ENCODE measurements at places on chromosomes 12 and 14.

DNA sequence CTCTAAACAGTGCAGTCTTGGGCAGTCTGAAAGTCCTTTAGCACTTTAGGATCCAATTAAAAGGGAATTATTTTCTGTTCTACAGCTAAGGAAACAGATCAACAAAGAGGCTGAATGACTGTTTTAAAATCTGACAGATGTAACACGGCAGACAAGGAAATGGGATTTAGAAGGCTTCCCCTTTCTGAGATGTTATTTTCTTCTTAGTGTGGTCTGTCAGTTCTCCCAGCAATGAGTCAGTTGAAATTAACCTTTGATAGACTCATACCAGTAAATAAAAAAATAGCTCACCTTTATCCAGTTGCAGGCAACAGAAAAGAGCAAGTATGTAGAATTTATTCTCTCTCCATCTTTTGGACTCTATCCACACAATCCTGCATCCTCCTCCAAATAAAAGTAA lies 98.1 kb downstream of the NEDD1 start:
- no peak for DNase-seq

DNA sequence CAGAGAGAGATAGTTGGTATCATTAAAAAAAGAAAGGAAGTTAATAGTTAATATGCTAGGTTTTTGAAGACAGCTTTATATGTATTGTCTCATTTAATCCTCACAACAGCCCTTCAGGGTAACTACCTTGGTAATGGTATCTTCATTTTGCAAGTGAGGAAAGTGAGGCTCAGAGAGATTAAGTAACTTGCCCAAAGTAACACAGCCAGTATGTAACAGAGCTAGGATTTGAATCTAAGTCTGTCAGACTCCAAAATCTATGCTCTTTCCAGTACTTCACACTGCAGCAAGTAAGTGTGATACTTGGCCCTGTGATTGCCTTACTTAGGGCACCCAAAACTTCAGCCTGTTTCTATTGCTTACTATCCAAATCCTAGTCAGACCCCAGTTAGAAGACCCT lies 7.0 kb downstream of the SRP54 start:
- DNase-seq: no peak

GRCh38 chr12:38367506-38367905 lies 50.9 kb downstream of the ALG10B start:
- DNase-seq: no peak

DNA sequence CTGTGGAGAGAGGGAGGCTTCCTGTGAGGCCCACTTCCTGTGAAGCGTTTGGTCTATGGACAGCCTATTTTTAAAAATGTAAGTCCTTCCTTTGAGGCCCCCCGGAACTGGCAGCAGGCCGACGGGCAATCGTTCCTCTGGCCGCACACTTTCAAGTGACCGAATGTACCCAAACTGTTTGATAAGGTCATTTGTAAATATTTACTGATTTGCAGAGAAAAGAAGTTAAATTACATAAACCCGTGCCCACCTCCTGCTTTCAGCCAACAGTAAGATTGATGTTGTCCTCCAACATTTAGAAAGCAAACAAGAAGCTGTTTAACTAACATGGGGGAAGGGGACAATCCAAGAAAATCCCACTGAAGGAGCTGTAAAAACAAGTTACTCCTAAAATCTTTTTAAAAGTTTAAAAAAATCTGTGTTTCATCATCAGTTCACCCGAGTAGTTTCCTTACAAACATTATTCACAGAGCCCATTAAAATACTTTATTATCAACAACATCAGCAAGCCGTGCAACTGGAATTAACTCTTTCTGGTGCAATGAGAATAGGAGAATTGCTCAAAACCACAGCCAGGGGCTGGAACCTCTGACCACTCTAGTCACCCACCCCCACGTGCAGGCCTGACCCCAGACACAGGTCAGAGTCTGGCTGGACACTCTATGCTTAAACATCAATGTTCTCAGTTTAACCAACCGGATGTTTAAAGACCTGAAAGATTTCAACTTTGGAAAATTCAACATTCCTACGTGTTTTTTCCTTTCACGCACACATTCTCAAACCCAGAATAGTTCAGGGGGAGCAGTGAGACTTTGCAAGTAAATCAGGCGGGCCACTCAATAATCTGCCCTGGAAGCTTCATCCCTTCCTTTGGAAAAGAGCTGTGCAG lies 65.3 kb downstream of the FOXN3 start:
- no peak for DNase-seq

DNA sequence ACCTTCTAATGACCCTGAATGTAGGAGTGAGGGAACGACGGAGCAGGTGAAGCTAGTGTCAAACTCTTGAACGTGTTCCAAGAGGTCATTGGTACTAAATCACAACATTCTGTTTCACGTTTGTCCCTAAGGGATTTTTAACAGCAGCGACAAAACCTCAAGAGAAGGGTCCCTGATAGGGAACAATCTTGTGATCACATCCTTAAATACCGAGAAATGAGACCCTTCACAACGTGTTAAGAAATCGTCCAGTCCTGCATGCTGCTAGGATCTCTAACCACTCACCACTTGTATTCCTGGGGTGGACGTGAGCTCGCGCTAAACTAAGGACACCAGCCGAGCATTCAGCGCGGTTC lies 134.1 kb upstream of the KRAS start:
- DNase-seq: no peak

DNA sequence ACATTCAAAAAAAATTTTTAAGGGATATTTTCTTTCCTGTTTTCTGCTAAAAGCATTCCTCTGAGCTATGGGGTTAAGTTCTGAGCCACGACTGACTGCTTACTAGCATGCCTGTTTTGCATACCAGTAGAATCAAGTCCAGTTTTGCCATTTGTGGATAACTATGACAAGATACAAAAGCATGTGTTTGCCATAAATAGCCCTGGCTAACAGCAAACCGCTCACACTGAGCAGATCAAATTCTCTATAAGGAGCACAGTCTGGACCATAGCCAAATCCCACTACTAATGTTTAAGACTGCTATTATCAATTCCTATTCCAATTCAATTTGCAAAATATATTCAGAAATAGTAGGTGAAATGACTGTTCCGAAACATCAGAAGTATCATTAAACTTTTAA lies 3.2 kb downstream of the CFL2 start:
- no peak for DNase-seq

GRCh38 chr12:58095002-58095401 lies 153.6 kb downstream of the ATP23 start:
- DNase-seq: no peak

DNA sequence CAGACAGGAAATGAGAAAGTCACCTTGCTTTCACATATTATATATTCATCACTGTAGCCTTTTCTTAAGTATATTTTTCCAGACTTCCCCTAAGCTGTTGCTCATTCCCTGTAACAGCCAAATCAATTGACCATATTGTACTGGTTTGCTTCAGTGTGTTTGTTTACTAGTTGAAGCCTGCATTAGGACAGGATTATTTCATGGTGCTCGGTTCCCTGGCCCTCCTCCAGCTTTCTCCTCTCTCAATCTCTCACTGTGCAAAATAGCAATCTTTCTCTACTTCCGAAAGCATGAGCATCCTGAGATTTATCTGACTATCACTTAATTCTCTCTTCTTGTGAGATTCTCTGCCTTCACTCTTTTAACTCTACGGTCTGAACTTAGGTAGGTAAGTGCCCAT lies 2.4 kb downstream of the SLC35F4 start:
- DNase-seq: no peak

DNA sequence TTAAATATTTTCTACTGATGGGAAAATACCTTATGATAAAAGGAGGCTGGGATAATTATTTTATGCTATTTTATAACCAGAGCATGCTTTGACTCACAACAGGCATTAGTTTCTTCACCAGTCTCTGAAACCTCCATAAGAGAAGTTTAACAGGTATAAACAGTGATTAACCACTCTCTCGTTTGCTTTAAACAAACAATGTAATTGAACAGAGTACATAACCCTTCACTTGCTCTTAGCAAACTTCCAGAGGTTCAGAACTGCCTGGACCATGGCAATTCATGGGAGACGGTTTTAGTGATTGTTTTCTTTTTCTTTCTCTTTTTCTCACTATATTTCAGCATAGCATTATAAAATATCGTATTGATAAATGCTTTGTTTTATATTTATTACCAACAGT lies 35.3 kb downstream of the CFAP251 start:
- no peak for DNase-seq

GRCh38 chr14:40240245-40240859 lies 808.1 kb upstream of the FBXO33 start:
- no peak for DNase-seq

DNA sequence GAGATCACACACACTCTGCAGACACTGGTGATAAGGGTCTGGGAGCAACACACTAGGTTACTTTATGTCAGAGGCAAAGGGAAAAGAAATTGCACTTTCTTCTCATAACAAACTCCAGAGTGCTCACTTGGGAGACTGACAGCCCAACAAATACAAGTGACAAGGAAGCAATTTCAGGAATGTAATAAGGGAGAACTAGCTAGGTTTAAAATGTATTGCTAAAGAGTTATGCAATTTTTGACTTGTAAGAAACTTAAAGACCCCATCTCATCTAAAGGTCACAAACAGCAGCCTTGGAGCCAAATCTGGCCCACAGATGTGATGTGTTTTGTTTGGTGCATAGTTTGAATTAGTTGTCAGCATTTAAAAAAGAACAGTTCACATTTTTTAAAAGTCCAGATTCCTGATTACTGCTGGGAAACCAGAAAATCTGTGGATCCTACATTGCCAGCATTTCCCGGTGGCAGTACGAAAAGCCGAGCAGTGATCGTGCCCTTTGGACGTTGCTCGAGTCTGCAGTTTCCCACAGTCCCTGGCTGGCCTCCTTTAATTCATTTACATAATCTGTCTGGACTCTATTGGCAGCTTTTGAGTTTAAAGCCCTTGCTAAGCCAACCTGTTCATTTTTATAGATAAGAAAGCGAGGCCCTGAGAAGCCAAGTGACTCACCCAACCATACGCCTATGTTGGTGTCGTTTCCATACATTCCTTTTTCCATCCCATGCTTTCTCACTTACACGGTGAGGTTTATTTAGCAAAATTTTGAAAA lies 42.0 kb upstream of the ETV6 start:
- DNase-seq: no peak

- DNase-seq: no peak
Observed at GRCh38 chr12:110739488-110739887, 3.2 kb downstream of the PPP1CC start.

GRCh38 chr12:46269429-46270241 lies 792 bp upstream of the SLC38A1 start:
- peak; percentile 76 for DNase-seq

DNA sequence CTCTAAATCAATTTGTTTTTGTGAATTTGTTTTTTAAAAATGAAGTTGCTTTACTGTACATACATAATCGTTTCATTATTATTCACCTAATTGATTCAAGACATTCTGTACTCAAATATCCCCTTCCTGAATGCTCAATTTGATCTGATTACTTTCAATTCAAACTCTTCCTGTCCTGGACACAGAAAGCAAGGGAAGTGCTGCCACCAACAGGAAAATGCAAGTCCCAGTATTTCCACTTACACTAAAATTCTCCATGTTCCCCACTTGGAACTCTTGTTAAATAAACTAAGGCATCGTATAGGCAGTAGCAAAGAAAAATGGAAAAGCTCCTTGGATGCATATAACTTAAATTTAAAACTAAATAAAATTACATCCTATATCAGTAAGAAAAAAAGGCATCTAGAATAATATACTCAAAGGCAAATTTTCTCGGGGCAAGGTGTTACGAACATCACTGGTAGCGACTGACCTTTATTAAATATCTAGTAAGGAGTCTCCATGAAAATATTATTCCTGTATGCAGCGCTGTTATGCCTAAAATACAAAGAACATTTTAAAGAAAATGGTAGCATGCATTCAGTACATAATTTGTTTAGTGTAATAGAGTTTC lies 72.0 kb upstream of the DBX2 start:
- no peak for DNase-seq

- no peak for DNase-seq
Observed at GRCh38 chr14:56085471-56085870, 32.7 kb upstream of the PELI2 start.

- DNase-seq: no peak
Observed at GRCh38 chr14:75141967-75142366, 15.1 kb upstream of the NEK9 start.

- no peak for DNase-seq
Observed at GRCh38 chr12:6076346-6076745, 48.1 kb downstream of the VWF start.

DNA sequence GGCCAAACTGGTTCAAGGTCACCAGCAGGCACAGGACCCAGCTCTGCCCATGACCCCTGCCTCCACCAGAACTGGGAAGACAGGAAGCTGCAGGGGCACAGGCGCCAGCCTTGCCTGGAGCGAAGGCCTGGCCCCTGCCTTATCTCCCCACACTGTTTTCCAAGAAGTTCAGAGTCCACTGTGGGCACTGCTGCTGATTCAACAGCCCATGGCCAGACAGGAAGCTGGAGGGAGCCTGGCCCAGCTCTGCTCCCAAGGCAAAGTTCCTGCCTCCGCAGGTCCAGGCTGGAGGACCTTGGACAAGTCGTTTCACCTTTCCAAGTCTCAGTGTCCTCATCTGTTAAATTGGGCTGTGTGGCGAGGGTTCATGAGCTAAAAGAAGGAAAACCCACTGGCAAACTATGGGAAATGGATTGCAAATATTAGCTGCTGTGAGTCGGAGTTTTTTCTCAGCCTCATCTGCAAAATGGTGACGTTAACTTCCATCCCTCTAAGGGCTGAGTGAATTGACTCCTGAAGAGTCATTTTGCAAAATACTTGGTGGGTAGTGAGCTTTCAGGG lies 1.2 kb downstream of the PHETA1 start:
- no peak for DNase-seq

DNA sequence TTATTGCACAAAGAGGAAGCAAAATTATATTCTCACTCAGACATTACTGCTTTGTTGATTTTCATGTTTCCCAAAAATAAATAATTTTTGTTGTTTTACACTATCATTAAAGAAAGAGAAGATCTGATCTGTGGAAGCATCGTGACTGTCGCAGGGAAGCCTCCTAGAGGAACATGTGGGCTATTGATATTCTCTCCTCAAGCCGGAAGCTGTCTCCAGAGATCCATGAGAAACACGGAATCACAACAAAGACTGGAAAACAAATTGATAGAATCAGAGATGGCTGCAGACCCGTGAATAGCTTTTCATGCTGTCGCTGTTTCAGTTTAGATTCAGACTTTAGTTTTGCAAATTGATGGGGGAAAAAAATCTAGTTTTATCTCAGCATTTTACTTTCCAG lies 235.2 kb upstream of the TMPO start:
- DNase-seq: no peak

GRCh38 chr12:50746431-50746830 lies 17.5 kb upstream of the ATF1 start:
- DNase-seq: no peak

DNA sequence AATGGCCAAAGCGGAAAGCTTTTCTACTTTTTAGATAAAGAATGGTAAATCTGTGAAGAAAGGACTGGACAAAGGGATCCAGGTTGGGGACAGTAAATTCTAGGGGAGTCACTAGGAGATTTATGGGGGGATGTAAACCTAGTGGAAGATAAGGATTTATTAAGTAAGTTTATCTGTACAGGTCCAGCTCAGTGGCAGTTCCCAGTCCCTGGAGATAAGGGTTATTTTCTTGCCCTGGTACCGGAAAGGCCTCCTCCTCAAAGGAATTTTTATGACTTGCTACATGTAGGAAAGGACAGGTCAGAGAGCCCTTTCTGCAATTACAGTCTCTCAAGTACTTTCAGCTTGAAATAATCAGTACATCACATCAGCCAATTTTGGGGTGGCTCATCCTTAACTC lies 72.6 kb upstream of the BICD1 start:
- DNase-seq: no peak

GRCh38 chr12:92829686-92830282 lies 99.3 kb downstream of the EEA1 start:
- no peak for DNase-seq

GRCh38 chr14:90587252-90587910 lies 190.6 kb downstream of the CALM1 start:
- no peak for DNase-seq

- DNase-seq: no peak
Observed at GRCh38 chr12:110249716-110250225, 31.3 kb upstream of the ATP2A2 start.
